ENCODE measurements at places on chromosomes 5 and 9.

DNA sequence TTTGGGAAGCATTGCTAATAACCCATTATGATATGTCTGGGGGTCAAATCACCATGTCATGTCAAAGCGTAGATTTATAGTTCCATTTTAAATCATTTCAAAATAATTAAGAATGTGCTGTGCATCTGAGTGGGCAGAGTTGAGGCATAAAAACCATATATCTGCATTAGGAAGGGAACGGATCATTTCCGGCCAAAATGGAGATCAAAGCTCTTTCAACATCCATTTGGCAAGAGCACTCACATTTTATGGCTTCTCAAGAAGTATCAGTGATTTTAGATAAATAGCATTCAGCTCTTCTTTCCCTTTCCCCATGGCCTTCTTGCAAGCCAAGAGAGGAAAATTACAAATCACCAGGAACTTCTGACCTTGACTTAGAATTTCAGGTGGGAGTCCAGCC, 89.9 kb downstream of the HSPA4 start:
- no peaks in the 10 kb centered on the region for H3K27me3 ChIP-seq
- DNase-seq: no peak
- no peak overlapping the region for H3K27ac ChIP-seq

GRCh38 chr5:81140441-81140840, 92.7 kb upstream of the CKMT2 start:
- H3K27me3 ChIP-seq: no peaks in the 10 kb centered on the region
- no peak overlapping the region for H3K27ac ChIP-seq
- no peak for DNase-seq
- peaks cover 3% of the 10 kb centered on the region for H3K4me1 ChIP-seq
- H3K4me3 ChIP-seq: no peak overlapping the region
- no peaks in the 10 kb centered on the region for H3K36me3 ChIP-seq

GRCh38 chr9:69324549-69325401, at the start of gene ENTREP1:
Gene ENTREP1, plus strand, starts transcription at chr9:69325215. Its CDS starts 95 bp downstream, at chr9:69325310.
- H3K36me3 ChIP-seq: no peaks in the 10 kb centered on the region
- no peak for DNase-seq
- H3K4me3 ChIP-seq: peak within 1 kb of the TSS; percentile 27
- peaks cover 57% of the 10 kb centered on the region for H3K27me3 ChIP-seq

GRCh38 chr5:167057665-167058064, 1233.8 kb upstream of the WWC1 start:
- no peak overlapping the region for H3K4me3 ChIP-seq
- H3K27ac ChIP-seq: no peak overlapping the region
- H3K27me3 ChIP-seq: no peaks in the 10 kb centered on the region
- H3K36me3 ChIP-seq: no peaks in the 10 kb centered on the region

All from SJSA1 (cell line).